ENCODE measurements at places on chromosomes 13 and 19. TPM values are rescaled to one million over a fixed set of nuclear protein-coding genes. Genes with fewer than 3 reads are reported as not detected.

DNA sequence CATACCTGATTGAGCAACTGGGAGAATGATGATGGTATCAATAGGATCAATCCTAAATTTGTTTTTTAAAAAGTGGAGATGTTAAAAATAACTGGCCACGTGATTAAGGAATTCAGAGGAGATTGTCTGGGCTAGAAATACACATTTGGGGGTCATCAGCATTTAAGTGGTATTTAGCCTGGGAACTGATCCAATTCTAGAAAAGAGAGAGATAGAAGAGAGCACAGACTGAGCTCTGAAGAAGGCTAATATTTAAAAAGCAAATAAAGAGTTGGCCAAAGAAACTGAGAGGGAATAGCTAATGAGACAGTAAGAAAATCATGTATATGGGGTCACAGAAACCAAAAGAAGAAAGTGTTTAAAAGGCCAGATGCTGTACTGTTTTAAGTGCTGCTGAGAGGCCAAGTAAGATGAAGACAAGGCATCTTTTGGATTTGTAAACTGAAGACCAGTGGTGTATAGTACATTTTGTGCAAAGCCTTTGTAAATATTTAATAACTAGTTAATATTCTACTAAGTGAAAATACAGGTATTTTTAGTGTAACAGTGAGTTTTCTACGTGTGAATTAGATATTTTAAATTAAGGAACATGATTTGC is 40.2 kb downstream of the UBL3 start:
- no peak for DNase-seq

- no peak for DNase-seq
Measured at GRCh38 chr13:45370922-45371406, 30.0 kb upstream of the TPT1 start.

- DNase-seq: no peak
Measured at GRCh38 chr13:90968166-90968904, 379.2 kb upstream of the MIR17HG start.

ZNF333 gene
- total RNA-seq: 14.7 TPM

NOTCH3 gene
- 281 TPM for total RNA-seq

SIGLECL1 gene
- total RNA-seq: not detected

Data from lower leg skin (tissue), 4 donors.